ENCODE measurements at places on chromosomes 1 and 21.

DNA sequence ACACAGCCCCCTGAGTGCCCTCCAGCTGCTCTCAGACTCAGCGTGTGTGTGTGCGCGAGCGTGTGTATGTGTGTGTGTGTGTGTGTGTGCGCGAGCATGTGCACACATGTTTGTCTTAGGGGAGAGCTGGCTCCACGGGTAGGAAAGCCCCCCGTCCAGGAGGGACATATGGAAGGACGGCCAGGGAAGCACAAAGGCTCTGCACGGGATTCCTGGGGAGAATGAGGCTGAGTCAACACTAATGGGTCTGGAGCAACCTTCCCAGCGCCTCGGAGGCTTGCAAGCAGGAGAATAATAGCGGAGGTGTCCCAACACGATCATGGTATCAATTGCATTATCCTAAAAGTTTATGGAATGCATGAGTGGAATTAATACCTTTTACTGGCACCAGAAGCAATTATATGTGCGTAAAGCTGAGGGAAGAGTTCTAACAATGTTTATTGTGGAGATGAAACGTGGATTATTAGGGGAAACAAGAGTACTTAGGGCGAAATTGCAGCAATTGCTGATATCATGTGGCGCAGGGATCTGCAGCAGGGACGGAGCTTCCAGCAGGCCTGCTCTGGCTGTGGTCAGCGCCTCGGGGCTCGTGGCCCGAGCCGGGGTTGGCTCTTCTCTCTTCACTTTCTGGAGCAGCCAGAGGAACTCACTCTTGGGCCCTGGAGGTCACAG, 40.3 kb upstream of the CCDC27 start:
- DNase-seq, result no peak

- DNase-seq, result peak; percentile 68
Measured at GRCh38 chr1:7970246-7970645, 8.7 kb downstream of the PARK7 start.

- no peak for DNase-seq
Measured at GRCh38 chr1:51048670-51049069, 53.4 kb upstream of the C1orf185 start.

DNA sequence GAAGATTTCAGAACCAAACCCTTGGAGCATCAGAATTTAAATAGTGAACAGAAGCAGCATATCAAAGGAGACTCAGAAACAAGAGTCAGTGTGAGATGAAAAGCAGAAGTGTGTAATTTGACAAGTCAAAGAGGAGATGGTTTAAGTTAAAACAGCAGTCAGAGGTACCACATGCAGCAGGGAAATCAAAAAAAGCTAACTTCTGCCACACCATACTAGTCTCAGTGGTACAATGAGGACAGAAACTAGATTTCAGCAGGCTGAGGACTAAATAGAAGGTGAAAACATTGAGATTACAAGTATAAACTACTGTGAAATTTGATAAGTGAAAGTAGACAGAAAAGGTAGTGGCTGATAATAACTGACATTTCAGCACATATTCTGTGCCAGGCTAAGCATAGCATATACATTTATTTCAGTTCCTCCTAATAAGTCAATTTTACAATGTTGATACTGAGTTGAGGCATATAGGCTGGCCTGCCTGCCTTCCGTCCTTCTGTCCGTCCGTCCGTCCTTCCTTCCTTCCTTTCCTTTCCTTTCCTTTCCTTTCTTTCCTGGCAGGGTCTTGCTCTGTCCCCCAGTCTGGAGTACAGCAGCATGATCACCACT, 12.6 kb downstream of the SUCO start:
- no peak for DNase-seq

- DNase-seq, result peak; percentile 68
Measured at GRCh38 chr1:202158810-202159533, 1.4 kb downstream of the PTPN7 start.

- no peak for DNase-seq
Measured at GRCh38 chr1:82465024-82465423, 664.3 kb downstream of the ADGRL2 start.

DNA sequence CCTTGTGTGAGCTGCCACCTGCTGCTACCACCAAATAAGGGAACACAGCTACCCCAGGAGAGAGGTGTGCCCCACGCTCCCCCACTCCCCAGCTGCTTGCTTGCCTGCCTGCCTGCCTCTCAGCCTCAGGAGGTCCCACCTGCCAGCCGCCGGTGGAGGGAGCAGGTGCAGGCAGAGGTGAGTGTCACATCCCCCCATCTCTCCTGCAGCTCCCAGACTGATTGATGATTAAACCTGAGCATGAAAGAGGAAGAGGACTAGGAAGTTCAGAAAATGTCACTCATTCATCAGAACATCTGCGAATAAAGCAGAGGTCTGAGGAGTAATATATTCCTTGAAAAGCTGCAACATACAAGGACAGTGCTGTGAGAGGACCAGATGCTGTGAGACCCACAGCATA, 58.6 kb upstream of the HIVEP3 start:
- DNase-seq, result no peak

GRCh38 chr1:39890273-39890672, 7.0 kb upstream of the TRIT1 start:
- DNase-seq, result peak; percentile 77

GRCh38 chr1:222210776-222211175, 337.1 kb downstream of the HHIPL2 start:
- no peak for DNase-seq

DNA sequence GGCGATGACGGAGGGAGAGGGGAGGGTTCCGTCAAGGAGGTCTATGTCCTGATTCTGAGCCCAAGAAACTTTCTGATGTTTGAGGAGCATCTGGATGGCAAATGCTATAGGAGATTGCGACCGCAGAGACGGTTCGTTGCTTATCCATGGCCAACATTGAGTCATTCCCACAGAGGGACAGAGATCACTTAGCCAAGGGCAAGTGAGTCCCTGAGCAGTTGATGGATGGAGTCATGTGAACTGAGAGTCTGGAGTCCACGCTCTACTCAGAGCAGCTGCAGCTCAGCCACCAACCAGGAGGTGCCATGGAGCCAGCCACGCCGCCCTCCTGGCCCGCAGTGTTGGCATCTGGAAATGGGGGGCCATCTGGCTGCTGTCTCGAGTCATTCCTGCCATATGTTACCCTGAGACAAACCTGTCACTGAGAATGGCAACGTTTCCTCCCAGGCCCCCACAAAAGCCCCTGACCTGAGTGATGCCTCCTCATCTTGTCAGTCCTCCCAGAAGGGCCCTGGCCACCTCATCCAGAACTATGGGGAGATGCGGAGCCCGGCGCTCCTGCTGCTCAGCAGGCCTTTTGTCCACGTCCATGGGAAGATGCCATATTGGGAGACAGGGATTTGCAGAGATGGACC, 58.6 kb downstream of the ATP5PO start:
- no peak for DNase-seq

DNA sequence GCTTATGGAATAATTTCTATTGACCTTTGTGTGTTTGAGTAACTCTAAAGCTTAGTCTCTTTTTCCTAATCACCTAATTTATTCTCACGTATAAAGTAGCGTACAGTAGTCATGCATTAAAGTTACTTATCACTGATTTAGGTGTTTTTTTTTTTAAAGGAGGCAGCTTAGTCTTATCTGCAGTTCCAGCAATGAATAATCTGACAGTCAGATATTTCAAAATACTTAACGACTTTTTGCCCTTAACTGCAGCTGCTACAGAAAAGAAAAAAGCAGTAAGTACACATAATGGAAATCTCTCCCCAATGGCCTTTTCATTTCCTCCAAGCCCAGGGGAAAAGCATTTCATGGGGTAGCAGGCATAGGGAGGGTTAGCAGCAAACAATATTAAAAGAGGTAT, 54.6 kb downstream of the SLC35F3 start:
- DNase-seq, result no peak

DNA sequence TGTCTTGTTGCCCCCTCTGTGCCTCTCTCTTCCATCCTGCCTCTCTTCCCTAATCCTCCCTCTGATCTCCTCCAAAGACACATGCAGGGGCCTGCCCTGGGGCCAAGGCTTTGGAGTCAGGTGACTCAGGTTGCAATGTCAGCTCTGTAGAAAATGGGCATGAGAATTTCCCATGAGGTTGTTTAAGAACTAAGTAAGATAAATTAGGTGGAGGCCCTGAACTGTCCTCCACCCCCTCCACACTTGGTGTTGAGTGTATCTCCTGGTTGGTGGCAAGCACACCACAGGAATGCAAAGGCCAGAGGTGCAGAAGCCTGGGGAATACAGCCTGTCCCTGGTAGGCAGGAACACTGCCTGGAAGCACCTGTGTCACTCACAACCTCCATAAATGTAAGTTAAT, 63.9 kb upstream of the GRIK3 start:
- DNase-seq, result no peak

DNA sequence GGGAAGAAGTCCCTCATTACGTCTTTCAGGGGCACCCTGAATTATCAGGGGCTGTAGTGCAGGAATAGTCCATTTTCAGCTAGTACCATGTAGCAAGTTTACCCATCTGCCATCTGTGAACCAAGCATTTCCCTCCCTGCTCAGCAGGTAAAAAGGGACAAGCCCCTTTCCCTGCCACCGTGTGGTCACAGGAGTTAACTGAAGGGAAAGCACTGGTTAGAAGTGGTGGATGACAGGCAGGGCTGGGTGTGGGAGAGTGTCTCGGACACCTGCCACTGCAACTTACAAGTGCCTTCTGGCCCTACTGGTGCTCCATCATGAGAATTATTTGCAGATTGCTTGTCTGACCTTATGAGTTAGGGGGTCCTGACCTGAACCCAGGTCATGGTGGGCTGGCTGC, 32.0 kb upstream of the IGSF5 start:
- no peak for DNase-seq

GRCh38 chr1:171655746-171656116, 3.2 kb upstream of the MYOC start:
- DNase-seq, result no peak

DNA sequence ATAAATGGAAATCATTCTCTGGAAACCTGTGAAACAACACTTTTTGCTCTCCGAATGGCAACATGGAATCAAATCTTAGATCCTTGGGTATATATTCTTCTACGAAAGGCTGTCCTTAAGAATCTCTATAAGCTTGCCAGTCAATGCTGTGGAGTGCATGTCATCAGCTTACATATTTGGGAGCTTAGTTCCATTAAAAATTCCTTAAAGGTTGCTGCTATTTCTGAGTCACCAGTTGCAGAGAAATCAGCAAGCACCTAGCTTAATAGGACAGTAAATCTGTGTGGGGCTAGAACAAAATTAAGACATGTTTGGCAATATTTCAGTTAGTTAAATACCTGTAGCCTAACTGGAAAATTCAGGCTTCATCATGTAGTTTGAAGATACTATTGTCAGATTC, 45.7 kb downstream of the PTGFR start:
- no peak for DNase-seq
